ENCODE measurements at places on chromosomes 7 and 10. TPM values are rescaled to one million over a fixed set of nuclear protein-coding genes. Genes with fewer than 3 reads are reported as not detected.

DNA sequence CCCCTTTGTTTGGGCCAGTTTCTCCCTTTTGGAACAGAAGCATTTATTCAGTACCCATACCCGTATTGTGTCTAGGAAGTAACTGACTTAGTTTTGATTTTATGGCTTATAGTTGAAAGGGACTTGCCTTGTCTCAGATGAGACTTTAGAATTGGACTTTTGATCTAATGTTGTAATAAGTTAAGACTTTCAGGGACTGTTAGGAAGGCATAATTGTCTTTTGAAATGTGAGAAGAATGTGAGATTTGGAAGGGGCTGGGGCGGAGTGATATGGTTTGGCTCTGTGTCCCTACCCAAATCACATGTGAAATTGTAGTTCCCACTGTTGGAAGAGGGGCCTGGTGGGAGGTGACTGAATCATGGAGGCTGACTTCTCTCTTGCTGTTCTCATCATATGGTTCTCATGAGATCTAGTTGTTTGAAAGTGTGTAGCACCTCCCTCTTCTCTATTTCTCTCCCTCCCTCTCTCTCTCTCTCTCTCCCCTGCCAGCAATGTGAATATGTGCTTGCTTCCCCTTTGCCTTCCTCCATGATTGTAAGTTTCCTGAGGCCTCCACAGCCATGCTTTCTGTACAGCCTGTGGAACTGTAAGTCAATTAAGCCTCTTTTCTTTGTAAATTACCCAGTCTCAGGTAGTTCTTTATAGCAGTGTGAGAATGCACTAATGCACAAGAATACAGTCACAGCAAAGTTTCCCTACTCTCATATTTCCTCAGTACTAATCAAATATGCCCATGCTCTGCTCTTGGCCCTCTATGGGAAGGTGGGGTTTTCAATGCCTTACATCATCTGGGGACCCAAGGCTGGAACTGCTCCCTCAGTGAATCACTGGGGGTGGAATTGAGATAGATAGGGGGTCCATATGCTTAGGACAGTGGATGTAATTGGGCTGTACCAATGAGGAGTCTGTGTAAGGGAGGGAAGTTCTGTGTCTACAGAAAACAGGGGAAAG, 17.2 kb upstream of the AKR1C1 start:
- no peaks in the 10 kb centered on the region for H3K36me3 ChIP-seq
- no peak overlapping the region for H3K4me3 ChIP-seq
- no peak overlapping the region for H3K27ac ChIP-seq

DNA sequence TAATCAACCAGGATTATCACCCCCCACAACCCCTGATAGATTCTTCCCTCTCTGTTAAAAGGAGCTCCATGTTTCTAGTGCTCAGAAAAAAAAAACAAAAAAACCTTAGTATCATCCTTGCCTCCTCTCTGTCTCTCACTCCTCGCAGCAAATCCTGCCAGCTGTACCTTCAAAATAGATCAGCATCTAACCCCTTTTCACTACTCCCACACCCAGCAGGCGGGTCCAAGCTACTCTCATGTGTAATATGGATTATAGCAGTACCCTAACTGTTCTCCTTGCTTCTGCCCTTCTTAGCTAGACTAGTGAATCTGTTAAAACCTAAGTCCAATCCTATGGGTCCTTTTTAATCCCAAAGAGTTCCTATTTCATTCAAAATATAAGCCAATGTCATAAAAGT, 667.4 kb downstream of the MAGI2 start:
- peaks cover 5% of the 10 kb centered on the region for H3K4me1 ChIP-seq
- DNase-seq = no peak
- H3K4me3 ChIP-seq = no peak overlapping the region
- no peak overlapping the region for H3K27ac ChIP-seq

- no peak for DNase-seq
- no peak overlapping the region for H3K27ac ChIP-seq
- H3K36me3 ChIP-seq = peaks cover under 1% of the 10 kb centered on the region
- H3K4me3 ChIP-seq = no peak overlapping the region
These were observed 15.1 kb downstream of the FBXL13 start for GRCh38 chr7:103059471-103059870.

- H3K4me3 ChIP-seq = no peak overlapping the region
- no peak overlapping the region for H3K27ac ChIP-seq
- DNase-seq = no peak
- no peaks in the 10 kb centered on the region for H3K4me1 ChIP-seq
- peaks cover 42% of the 10 kb centered on the region for H3K27me3 ChIP-seq
- no peaks in the 10 kb centered on the region for H3K36me3 ChIP-seq
These were observed 7.1 kb downstream of the ASB10 start for GRCh38 chr7:151179946-151180345.

AOAH gene
- total RNA-seq = not detected

LIPF gene
- total RNA-seq = not detected

DNA sequence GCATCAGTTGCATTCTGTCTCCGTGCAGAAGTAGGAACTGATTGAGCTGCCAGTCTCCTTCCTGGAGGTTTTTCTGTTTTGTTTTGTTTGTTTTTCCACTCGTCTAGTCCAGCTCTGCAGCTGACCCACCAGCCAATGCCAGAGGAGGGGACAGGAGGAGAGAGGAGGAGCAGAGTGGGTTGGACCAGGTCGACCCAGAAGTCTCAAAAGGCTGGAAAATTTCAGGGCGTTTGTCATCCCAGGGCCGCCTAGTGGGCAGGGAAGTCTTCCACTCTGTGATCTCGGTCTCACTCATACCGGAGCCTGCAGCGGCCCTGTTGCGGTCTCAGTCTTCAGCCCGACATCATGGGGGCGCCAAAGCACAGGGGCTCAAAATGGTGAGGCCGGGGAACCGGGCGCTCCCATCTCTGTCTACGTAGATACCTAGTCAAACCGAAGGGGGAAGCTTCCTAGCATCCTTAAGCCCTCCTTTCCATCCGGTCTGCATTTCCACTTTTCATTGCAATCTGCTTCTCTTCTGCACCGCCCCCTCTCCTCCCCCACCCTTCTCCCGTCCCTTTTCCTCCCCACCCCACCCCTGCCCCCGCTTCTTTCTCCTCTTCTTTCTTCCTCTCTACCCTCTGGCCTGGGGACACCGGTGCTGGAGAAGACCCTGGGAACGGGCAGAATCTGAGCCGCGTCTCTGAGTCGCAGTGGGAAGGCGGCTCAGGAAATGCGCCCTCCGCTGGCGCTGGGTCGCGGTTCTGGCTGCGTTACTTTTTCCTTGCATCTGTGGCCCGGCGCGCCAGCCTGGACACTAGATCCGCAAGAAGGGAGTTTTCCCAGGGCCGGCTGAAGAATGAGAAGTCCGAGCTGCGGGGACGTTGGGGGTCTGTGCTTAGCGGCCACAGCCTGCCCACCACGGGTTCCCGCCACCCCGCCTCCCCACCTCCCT, 16.2 kb upstream of the PAX2 start:
- peak; percentile 61 for DNase-seq
- peak overlapping the region; percentile 41 for H3K27ac ChIP-seq
- peaks cover 76% of the 10 kb centered on the region for H3K27me3 ChIP-seq
- H3K36me3 ChIP-seq = no peaks in the 10 kb centered on the region

MMD2 gene
- total RNA-seq = not detected

CPXM2 gene
- total RNA-seq = not detected

DNA sequence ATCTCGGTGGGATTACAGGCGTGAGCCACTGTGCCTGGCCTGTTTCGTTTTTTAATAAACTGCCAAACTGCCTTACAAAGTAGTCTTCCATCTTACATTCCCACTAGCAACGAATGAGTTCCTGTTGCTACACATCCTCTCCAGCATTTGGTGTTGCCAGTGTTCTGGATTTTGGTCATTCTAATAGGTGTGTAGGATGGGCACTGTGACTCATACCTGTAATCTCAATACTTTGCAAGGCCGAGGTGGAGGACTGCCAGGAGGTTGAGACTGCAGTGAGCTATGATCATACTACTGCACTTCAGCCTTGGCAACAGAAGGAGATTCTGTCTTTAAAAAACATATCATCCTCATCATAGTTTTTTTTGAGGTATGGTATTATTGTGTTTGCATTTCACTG, 21.4 kb upstream of the RSBN1L start:
- no peak overlapping the region for H3K4me3 ChIP-seq
- no peaks in the 10 kb centered on the region for H3K36me3 ChIP-seq
- peaks cover 19% of the 10 kb centered on the region for H3K4me1 ChIP-seq
- no peak overlapping the region for H3K27ac ChIP-seq

DNA sequence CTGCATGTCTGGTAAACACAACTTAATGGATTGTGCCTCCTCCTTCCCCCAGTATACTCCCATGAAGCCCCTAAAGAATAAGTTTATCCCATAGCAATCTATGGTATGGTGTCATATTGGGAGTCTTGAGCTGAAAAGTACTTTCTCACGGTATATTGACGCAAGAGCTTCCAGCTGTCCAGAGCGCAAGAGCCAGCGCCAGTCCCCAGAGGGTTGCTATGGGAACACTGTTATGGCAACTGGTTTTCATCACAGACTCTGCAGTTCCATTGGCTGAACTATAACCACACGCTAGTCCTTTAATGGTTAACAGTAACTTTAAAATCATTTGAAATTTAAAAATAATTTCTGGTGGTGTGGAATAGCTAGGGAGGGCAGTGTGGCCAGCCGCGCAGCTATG, 46.9 kb downstream of the PRPF18 start:
- H3K4me3 ChIP-seq = no peak overlapping the region
- DNase-seq = no peak
- H3K27me3 ChIP-seq = no peaks in the 10 kb centered on the region
- H3K36me3 ChIP-seq = peaks cover 13% of the 10 kb centered on the region
- no peak overlapping the region for H3K27ac ChIP-seq
- peaks cover 19% of the 10 kb centered on the region for H3K4me1 ChIP-seq

DNA sequence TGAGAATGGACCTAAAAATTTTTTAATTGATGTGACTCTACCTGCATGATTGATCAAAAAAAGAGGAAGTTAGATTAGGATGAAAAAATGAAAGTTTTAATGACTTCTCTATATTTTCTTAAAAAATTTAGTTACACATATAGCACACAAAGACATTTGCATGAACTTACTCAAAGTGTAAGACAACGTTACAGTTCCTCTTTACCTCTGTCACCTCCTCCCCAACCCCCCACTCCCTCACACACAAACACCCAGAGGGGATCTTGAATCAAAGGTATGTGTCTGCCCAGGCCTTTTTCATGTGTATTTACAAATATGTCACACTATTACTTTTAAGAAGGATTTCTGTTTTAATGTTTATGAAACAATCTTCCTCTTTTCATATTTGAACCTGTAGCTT, 20.6 kb upstream of the CDCA7L start:
- peaks cover 16% of the 10 kb centered on the region for H3K4me1 ChIP-seq
- H3K27ac ChIP-seq = no peak overlapping the region
- no peak overlapping the region for H3K4me3 ChIP-seq
- H3K27me3 ChIP-seq = no peaks in the 10 kb centered on the region

TMEM229A gene
- total RNA-seq = not detected

- peak within 1 kb of the TSS; percentile 95 for H3K27ac ChIP-seq
- peaks cover 88% of the 10 kb centered on the region for H3K4me1 ChIP-seq
- H3K4me3 ChIP-seq = peak within 1 kb of the TSS; percentile 92
- no peak for DNase-seq
These were observed at the start of gene DEPP1 for GRCh38 chr10:44978570-44979280. Gene DEPP1, minus strand, starts transcription at chr10:44978809. Its CDS starts 779 bp downstream, at chr10:44978030.

CH25H gene
- not detected for total RNA-seq

CLDN4 gene
- 0.80 TPM for total RNA-seq

- peaks cover 68% of the 10 kb centered on the region for H3K4me1 ChIP-seq
- DNase-seq = no peak
- H3K27me3 ChIP-seq = no peaks in the 10 kb centered on the region
- no peak overlapping the region for H3K27ac ChIP-seq
These were observed 71.5 kb downstream of the CUBN start for GRCh38 chr10:17058093-17058492.

DNA sequence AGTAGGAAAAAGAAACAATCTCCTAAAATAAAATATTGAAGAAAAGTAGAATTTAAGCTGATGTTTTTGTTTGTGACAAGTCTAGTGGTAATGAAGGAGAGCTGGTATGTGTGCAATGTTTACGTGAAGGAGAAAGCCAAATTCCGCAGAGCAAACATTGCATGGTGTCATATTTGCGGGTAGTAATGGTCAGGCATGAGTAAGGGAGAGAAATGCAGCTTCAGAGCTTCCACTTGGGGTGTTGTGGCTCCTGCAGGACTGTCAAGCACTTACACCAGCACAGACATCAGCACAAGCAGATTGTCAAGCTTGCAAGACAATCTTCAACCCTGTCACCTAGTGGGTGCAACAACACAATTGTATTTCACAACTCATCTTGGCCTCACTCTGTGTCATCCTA, 136.5 kb upstream of the ETV1 start:
- H3K27ac ChIP-seq = no peak overlapping the region
- no peaks in the 10 kb centered on the region for H3K27me3 ChIP-seq
- peaks cover 10% of the 10 kb centered on the region for H3K4me1 ChIP-seq
- no peak overlapping the region for H3K4me3 ChIP-seq
- no peaks in the 10 kb centered on the region for H3K36me3 ChIP-seq

- no peak overlapping the region for H3K4me3 ChIP-seq
- H3K4me1 ChIP-seq = no peaks in the 10 kb centered on the region
- DNase-seq = no peak
These were observed 27.0 kb downstream of the BLNK start for GRCh38 chr10:96244354-96244753.
